Stimulated activated CD4-positive, alpha-beta T cell treated with anti-CD3 and anti-CD28 coated beads, Interleukin-15, amount 100 ng/mL, for 24 hours (primary cell): ENCODE measurements at places on chromosomes 5 and 9.

DNA sequence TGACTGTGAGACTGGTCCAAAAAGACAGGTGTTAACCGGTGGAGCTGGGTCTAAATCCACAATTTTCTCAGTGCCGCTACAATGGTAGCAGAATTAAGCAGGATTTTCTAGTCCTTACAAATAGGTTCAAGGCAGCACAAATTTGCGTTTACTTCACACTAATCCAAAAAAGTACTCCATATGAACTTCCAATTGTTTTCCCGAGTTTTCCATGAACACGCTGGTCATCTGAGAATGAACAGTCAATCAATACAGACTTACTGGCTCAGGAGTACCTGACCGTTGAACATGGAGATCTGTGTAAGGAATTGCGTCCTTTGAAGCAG is 709 bp downstream of the SLC35D2 start:
- DNase-seq: no peak

DNA sequence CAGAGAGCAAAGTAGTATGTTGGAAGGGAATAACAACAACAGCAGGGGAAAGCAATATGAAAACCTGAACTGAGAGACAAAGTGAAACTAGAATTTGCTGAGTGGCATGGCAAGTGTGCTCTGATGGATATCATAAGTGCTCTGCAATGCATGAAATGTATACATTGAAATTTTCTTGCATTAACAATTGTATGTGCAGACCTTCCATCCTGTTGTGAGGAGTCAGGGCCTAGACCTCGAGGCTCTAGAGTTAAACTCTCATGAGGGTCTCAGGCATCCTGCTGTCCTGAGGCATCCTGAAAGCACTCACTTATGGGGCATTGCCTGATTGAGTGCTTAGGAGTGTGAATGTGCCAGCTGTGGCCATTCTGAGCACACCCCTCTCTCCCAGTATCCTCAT is 1.1 kb downstream of the ECM2 start:
- no peak for DNase-seq

DNA sequence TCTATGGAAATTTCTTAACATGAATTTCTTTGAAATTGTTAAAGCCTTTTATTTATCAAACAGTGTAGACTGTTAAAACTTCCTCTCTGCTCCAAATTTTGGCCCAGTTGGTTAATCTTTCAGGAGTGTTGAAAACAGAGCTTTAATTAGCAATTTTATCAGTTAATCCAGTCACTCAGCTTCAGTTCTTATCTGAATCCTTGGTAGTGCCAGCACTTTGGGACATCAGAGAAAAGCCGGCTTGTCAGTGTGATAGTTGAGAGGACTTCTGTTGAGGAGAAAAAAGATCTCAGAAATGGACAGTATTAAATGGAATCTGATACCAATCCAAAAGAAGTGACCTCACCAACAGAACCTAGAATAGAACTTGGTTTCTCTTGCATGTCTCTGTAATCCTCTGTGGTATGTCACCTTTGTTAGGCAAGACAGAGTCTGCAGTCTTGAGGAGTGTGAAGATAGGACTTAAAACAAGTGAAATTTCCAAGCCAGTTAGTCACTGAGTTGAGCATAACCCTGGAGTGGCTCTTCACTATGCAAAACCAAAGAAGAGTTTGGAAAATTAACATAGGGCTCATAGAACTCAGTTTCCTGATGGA is 251.8 kb downstream of the NNT start:
- no peak for DNase-seq

DNA sequence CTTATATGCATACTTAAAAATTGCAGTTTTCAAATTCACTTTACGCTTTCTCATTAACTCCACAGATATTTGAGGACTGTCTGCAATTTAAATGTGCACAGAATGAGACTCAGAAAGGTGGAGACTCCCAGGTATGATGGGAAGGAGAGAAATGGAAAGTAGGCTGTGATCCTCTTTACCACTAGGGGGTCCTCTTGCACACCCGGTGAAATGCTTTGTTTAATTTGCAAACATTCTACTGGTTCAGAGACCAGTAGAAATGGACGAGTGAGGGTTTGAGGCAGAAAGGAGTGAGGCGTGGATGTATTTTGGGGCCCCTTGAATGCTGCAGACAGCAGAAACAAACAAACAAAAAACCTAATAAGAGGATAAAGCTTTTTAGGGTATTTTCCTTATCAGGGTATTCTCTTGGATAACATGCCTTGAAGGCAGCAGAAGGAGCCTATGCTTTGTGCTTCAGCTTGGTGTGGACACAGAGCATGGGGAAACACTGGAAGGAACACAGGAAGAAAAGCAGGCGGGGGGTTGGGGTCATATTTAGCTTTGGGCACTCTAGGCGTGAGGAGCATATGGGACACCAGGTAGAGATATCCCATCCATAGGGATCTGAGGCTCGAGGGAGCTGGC is 410.1 kb downstream of the DMRT2 start:
- peak; percentile 9 for DNase-seq

- no peak for DNase-seq
These were observed 572.6 kb downstream of the TLR4 start for GRCh38 chr9:118276784-118277183.

GRCh38 chr9:119951090-119951489 is 581.9 kb upstream of the BRINP1 start:
- DNase-seq: no peak

DNA sequence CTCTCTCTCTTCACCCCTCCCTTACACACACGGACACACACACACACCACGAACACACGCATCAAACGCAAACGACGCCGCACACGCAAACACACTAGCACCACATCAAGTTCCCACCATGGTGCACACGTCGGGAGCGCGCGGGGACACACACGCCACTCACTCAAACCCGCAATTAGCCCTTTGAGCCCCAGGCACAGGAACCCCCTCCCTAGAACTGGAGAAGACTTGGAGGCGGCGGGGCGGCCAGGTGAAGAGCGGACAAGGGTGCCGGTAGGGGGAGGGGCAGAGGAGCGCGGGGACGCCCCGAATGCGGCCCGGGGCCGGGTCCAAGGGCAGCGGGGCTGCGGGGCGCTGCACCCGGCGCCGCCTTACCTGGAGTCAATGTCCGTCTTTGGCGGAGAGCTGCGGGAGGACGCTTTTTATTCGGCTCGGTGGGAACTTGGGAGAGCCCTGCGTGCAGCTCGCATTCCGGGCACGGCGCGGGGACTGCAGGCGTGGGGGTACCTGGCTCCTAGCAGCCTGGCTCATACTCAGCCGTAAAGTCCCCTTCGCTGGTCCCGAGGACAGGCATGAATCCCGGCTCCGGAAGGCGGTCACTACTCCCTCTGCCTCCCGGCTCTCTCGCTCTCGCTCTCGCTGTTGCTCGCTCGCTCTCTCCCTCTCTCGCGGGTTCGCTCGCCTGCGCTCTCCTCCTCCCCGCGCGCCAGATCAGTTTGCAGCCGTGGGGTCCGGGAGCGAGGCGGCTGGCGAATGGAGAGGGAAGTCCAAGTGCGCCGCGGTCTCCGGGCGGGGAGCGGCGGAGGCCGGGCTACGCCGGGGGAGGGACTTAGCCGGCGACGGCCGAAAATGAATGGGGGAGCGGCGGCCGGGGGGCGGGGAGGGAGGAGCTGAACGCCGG is at the start of gene BRINP1:
Gene BRINP1 (minus strand): TSS at position 755 of the 901 bp plus-strand sequence. CDS start 56,080 bp downstream, outside the sequence.
- peak; percentile 4 for DNase-seq

GRCh38 chr9:131379056-131379455 is 14.8 kb upstream of the PRRC2B start:
- DNase-seq: no peak

GRCh38 chr9:16572005-16572734 is 298.3 kb downstream of the BNC2 start:
- no peak for DNase-seq

GRCh38 chr9:137049544-137050449 is 3.8 kb upstream of the NPDC1 start:
- peak; percentile 81 for DNase-seq

GRCh38 chr9:99445371-99445891 is 223.3 kb downstream of the SEC61B start:
- no peak for DNase-seq

GRCh38 chr9:134474055-134474370 is 147.8 kb downstream of the RXRA start:
- no peak for DNase-seq

GRCh38 chr5:52800394-52801213 is 12.9 kb downstream of the ITGA1 start:
- peak; percentile 75 for DNase-seq

GRCh38 chr9:121812159-121812735 is 160.8 kb downstream of the DAB2IP start:
- DNase-seq: no peak

GRCh38 chr9:129108805-129109536 is 1.6 kb downstream of the CRAT start:
- no peak for DNase-seq

DNA sequence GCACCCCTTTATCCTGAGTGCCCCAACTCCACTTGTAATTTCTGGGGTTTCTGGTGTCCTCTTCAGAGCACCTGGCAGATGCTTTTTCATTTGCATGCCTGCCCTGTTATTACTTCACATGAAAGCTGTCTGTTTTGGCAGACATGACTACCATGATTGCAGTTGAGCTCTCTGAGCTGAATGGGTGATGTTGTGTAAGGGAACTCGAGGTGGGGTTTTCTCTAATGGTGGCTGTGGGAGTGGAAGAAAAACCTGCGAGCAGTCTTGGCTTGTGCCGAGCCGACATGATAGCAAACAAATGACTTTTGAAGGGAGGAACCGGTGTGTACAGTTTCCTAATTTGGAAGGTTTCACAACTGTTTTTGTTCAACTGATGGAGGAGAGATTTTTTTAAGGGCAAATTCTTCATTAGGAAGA is 196.2 kb downstream of the AOPEP start:
- no peak for DNase-seq

DNA sequence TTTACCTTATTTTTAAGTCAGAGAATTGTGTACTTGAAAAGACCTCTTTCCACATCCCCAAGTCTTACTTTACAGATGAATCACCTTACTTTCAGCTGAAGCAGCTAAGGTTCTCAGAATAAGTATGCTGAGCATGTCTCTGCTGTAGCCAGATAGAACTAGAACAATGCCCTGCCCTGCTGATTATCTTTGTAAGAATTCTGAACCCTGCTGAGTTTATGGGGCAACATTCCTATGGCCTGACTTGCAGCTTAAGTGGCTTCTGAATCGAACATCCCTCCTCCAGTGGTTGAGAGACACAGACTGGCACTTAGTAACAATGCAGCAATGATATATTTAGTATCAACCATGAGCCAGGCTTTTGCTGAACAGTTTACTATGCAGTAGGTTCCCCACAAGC is 592.0 kb upstream of the WWC1 start:
- no peak for DNase-seq

DNA sequence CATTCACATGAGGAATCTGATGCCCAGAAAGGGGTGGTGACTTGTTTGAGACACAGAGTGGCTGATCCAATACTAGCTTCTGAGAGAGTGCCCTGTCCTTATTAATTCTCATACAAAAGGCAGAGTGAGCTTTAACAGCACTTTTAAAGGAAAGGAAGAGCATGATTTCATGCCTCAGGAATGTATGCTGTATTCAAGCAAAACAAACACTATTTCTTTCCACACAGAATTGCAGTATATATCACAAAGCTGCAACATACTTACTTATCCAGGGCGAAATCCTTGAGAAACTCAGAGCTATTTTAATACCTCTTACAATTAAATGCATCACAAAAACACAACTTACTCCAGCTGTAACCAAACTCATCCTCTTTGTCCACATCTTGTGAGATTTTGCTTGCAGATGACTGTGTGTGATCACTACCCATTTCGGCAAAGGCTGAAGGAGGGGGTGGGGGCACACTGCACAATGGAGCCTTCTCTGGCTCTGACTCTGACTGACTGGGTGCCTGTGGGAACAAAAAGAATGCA is 139.8 kb downstream of the MPDZ start:
- DNase-seq: no peak

GRCh38 chr9:125914411-125914810 is 167.2 kb downstream of the PBX3 start:
- DNase-seq: no peak

- peak; percentile 78 for DNase-seq
These were observed 1.1 kb upstream of the ZSWIM6 start for GRCh38 chr5:61330845-61331406.

- DNase-seq: no peak
These were observed 15.6 kb upstream of the IRF1 start for GRCh38 chr5:132506094-132506692.

- DNase-seq: no peak
These were observed 166.8 kb downstream of the HSD17B3 start for GRCh38 chr9:96135076-96135752.

DNA sequence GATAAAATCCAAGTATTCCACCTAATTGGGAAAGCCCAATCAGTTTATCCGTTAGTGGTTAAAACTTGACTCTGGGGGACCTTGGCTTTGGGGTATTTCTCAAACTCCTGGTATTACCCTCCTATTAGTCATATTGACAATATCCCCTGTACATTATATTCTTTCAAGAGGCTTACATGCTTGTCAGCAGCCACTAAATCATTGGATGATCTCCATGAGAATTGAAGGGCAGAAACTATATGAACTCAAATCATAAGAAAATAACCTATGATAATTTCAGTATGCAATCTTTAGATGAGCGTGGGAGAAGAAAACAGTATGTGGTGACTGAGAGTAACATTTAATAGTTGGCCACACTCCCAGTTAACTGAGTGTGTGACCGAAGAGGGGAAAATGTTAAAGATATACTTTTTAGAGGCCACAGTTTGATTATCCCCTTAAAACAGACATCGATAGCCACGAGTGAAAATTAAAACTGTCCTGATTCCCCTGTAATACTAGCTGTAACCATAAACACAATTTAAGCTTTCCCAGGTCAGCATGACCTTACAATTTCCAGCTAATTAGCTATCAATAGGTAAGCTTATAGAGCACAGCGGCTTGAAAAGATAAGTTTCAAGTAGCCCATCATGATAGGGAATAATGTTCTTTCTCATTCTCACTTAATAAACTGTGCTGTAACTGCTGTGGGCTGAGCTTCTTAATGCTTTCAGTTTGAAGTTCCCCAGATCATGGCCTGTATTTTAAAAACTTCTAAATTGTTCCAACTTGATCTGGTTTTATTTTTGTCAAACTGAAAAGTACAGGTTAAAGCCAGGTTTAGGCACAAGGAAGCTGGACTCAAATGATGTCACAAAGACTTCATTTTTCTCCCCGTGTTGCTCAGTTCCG is 58.6 kb downstream of the PUM3 start:
- no peak for DNase-seq

- DNase-seq: no peak
These were observed 75.1 kb downstream of the MRPS27 start for GRCh38 chr5:72244862-72245371.

- DNase-seq: no peak
These were observed 34.2 kb downstream of the C9orf50 start for GRCh38 chr9:129586685-129587084.

GRCh38 chr9:92974761-92975755 is 27.7 kb downstream of the FGD3 start:
- DNase-seq: no peak

- DNase-seq: no peak
These were observed 44.8 kb downstream of the NACC2 start for GRCh38 chr9:136050266-136050700.

DNA sequence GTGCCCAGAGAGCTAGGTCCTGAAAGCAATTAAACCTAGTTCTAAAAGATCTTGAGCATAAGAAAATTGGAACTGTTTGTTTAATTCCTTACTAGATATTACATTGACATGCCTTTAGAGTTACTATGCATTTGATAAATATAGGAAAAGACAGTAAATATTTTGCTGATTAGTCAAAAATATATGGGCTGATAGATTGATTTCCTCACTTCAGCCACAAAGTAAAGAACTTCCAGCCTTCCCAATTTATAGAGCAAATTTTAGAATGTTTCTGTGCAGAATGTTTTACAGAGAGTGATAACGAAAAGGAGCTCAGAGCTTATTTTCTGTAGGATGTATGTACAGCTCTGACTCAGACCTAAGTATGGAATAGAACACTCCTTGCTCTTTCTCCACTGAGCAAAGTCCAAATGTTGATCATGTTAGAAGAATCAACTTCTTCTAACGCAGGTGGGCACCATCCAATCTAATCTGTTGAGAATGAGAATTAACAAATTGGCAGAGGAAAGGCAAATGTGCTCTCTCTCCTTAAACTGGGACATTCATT is 72.9 kb upstream of the PAM start:
- DNase-seq: no peak
